Fibroblast of skin of back (primary cell): ENCODE measurements at places on chromosomes 2 and 18.

DNA sequence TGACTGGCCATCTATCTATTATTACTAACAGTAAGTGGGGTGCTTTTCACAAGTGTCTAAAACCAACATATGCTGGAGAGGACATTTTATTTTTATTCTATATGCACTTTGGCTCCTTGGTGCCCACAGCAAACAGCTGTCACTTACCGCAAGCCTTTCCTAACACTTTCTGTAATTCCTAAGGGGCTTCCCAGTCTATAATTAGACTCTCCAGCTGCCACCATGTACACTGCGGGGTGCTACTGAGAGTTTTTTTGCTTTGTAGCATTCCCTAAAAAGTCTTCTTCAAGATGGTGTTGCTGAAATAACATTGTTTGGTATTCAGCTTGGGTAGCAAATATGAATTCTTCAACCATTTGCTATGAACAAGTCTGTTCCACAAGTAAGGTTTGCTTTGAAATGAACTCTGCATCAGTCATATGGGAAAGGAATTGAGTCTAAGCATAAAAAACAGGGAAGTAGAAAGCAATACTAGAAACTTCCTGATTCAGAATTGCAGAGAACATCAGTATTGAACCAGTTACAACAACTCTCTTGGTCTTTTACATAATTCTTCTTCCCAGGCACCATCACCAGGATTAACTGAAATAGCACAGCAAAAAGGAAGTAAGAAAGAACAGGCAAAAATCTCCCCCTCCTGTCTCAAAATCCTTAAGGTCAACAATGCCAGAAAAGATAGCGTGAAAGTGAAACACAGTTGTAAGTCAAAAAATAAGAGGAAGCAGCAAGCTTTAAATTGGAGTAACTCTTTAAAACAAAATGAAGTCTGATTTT, 28.6 kb downstream of the EPB41L3 start:
- peak; percentile 12 for DNase-seq

- no peak for DNase-seq
These were observed 5.7 kb upstream of the C2orf80 start for GRCh38 chr2:208195531-208195930.

GRCh38 chr2:159035790-159036411, 67.5 kb downstream of the TANC1 start:
- DNase-seq: peak; percentile 35

- no peak for DNase-seq
These were observed 53.8 kb downstream of the TRAPPC12 start for GRCh38 chr2:3433339-3433699.

DNA sequence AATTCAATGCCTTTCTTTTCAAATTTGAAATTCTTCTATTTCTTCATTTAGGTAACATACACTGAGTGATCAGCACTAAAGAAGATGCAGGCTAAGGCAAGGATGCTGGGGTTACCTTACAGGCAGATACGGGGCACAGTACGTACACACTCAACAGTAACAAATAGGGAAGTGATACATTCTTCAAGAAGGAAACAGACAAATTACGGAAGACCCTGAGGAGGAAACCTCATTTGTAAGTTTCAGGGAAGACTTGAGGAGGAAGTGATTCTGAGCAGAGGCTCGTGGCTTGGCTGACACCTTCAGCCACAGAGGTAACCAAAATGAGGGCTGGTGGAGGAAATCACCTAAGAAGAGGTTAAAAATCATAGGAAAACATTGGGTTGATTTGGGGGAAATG, 1108.3 kb upstream of the KLHL29 start:
- no peak for DNase-seq

DNA sequence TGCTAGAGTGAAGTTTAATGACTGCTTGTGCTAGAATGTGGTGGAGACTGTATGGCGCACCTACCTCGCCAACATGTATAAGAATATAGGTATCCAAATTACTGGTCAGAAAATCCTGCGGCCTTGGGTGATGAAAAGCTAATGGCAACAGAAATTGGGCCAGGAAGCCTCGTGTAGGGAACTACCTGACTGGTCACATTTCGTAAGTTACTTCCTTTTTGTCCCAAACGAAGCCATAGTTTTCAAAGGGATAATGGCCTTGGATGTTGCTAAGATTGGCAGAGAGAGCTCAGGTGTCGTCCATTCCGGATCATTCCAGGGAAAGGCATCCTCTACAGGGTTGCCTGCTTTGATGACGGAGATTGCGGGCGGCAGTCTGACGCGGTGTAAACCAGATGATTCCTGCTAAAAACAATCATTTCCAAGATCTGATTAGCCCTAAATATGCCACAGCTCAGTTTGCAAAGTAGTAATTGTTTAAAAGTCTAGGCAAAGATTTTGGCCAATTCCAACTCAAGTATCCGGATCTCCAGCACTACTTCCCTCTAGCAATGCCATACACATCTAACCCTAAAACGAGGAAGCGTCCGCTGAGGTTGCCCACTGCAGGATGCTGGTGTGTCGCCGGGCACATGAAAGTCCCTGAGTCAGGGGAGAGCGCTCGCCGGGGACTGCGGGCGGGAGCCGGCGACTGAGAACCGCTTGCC, 708 bp upstream of the MALT1 start:
- DNase-seq: no peak

- no peak for DNase-seq
These were observed 10.8 kb downstream of the SNED1 start for GRCh38 chr2:241009191-241009590.

DNA sequence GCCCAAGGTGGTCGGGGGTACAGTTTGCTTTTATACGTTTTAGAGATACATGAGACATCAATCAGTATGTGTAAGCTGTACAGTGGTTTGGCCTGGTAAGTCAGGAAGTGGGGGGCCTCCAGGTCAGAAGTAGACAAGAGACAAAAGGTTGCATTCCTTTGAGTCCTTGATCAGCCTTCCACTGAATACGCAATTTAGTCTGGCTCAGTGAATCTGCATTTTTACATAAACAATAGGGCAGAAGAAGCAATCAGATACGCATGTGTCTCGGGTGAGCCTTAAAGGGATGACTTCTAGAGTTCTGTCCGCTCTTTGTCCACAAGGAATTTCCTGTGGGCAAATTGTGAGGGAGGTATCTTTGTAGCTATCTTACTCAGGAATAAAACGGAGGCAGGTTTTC, 87.2 kb downstream of the SOWAHC start:
- DNase-seq: no peak

DNA sequence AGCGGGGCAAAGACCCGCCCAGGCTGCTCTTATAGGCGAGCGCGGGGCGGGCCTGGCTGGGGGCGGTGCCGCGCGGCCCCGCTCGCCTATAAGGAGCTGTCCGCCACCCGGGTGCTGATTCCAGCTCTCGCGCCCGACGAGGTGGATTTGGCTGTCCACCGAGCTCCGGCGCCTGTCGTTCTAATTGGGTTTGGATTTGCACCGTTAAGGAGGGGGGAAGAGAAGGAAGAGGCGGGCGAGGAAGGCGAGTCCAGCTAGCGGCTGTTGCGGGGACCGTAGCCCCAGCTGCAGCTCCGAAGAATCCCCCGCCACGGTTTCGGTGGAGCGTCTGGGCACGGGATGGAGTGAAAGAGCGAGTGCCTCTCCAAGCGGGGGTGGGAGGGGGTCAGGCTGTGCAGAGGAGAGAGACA, at the start of gene CNTNAP5:
CNTNAP5 (plus strand) TSS at position 117 of the 410 bp plus-strand sequence. CDS start 364 bp downstream, outside the sequence.
- DNase-seq: peak; percentile 29

- DNase-seq: peak; percentile 59
These were observed 301.7 kb downstream of the PAX3 start for GRCh38 chr2:221997100-221997499.

- DNase-seq: no peak
These were observed 1.3 kb downstream of the CYTIP start for GRCh38 chr2:157442636-157443035.

DNA sequence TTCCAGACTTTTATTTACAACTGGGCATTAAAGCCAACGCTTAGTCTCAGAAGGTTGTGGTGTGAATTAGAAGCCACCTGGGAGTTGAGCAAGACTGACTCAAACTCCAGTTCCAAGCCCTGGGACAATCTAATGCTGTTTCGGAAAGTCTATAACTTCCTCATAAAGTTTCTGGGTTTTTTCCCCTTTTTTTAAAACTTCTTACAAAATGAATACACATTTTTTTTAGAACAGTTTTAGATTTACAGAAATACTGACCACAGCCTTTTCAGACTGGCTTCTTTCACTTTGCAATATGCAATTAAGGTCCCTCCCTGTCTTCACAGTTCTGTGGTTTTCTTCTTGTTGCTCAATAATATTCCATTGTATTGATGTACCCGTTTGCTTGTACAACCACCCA, 115.9 kb upstream of the TWIST2 start:
- DNase-seq: no peak

DNA sequence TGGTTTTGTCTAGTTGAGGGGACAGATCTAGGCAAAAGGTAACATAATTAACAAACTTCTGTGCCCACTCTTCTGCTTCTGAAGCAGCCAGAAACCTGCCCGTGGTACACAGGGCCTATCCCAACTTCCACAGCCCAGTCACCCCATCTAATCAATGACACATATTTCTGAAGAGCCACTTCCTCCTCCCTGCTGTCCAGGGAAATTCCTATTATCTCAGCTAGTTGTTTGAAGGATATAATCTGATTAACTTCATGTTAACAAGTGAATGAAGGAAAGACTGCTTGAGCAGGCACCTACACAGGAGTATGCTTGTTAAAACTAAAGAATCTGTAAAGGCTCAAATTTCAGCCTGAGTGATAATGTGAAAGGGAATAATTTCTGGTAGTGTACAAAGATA, 61.4 kb downstream of the CCDC148 start:
- peak; percentile 47 for DNase-seq

- DNase-seq: no peak
These were observed 15.1 kb downstream of the ACKR3 start for GRCh38 chr2:236584521-236585384.

GRCh38 chr18:73461780-73462059, 593.9 kb upstream of the NETO1 start:
- DNase-seq: peak; percentile 37

DNA sequence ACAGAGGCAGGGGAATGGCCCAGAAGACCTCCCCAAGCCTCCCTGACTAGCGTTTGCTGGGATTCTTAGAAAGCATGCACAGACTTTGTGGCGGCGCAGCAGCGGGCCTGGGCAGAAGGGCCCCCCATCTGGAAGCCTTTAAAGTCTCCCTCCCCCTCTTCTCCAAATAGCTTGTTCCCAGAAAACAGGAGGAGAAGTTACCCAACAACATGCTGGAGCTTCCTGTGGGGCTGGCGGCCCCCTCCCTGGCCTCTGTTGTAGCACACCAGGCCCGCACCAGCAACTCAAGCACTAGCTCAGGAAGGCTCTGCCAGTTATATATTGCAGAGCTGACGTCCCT, 334.8 kb downstream of the DYSF start:
- no peak for DNase-seq

DNA sequence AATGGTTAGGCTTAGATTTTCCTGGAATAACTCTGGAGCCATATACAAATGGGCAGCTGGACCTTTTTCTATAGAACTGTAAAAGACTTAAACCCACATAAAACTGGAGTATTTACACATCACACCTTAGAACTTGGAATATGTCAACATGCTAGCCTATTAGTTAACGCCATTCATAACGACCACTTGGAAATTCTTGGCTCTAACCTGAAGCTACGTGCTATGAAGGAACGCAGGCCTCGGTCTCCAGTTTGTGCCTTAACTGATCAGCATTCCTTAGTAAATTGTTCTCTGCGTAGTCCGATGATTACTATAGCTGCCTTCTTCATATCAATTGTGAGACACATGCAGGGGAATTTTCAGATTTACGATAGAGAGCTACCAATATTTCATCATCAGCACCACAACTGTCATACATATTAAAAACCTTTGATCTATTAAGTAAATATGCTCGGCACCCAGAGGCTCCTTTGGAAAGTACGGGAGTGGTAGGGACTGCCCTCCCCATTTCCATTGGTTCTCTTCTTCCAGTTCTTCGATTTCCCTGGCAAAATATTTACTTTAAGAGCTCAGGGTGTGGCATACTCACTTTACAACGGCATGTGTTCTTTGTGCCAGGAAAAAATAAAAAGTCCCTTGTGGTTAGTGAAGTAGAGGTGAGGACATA, 17.5 kb upstream of the CCL20 start:
- DNase-seq: no peak

DNA sequence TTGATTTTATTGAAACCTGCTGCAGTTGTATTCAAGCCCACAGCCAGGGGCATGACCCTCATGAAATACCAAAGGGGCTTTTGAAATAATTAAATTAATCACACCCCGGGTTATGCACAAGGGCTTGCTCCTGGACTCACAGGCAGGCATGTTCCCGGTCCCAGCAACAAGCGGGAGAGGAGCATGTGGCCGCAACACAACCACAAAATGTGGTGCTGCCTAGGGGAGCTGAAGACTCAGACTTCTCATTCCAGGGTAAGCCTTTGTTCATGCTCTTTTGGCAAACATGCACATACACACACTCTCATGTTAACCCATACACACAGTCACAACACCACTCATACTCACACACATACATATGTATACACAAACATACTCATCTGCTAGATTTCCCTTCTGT, 233.7 kb upstream of the SMAD2 start:
- DNase-seq: no peak

- DNase-seq: no peak
These were observed 33.7 kb upstream of the SNTG2 start for GRCh38 chr2:916935-917334.
